ENCODE measurements at places on chromosomes 5 and 9. TPM values are rescaled to one million over a fixed set of nuclear protein-coding genes. Genes with fewer than 3 reads are reported as not detected.

- DNase-seq: no peak
Measured at GRCh38 chr9:73210886-73211666, 59.4 kb downstream of the ANXA1 start.

Gene IL3
- not detected for total RNA-seq

- no peak for DNase-seq
Measured at GRCh38 chr5:82806513-82806912, 270.7 kb downstream of the TMEM167A start.

GRCh38 chr9:124623966-124624734 lies 117.0 kb upstream of the NR5A1 start:
- DNase-seq: no peak

DNA sequence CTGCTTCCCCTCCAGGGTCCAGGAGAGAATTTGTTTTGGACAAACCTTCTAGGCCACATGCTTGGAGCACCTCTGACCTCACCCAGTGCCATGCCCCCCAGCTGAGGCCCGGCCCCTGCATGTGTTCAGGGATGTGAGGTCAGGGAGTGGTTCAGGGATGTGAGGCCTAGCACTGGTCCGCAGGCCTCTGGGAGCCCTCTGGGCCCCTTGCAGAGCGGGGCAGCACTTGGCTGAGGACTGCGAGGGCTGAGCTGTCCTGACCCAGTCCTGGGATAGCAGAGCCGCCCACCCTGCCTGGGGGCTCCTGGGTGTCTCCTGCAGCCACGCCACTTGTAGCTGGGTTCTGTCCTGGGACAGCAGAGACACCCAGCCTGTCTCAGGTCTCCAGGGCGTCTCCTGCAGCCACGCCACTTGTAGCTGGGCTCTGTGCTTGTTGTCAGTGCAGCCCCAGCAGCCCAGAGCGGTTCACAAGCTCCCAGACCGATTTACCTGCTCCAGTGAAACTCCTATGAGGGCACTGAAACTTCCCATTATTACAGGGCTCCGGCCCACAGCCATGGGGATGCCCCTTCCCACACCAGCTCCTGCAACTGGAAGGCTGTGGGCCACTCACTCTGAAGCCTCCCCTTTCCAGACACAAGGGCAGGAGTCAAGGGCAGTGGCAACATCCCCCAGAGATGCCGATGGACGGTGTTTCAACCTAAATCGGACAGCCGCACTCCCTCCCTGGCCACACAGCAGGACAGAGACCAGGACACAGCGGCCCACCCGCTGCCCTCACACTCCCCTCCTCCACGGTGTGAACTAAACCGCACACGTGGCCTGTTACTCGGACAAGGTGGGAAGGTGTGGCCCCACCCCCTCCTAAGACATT lies 5.4 kb upstream of the CEP72 start:
- DNase-seq: no peak

GRCh38 chr9:71748280-71748743 lies 20.0 kb downstream of the CEMIP2 start:
- no peak for DNase-seq

Gene TXNDC8
- not detected for total RNA-seq

- no peak for DNase-seq
Measured at GRCh38 chr5:115809946-115810345, 6.5 kb downstream of the CDO1 start.

Gene CA9
- 0.76 TPM for total RNA-seq

DNA sequence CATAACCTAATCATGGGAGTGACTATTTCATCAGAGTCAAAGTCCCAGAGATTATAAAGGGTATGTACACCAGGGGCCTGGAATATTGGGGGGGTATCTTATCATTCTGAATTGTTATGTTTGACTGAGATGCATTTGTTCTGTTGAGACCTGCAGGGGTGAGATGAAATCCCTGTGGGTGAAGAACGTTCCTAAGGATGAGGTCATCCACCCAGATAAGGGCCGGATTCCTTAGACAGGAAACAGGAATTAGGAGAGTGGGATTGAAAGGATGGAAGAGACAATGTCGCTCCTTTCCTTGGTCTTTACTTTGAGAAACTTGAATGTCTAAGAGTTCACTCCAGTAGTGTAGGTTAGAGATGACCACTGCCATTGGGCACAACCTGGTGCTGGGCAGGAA lies 54.7 kb downstream of the GAS1 start:
- no peak for DNase-seq

- DNase-seq: no peak
Measured at GRCh38 chr5:41334221-41334620, 120.9 kb upstream of the C6 start.

Gene C5orf63
- total RNA-seq: 11.0 TPM

DNA sequence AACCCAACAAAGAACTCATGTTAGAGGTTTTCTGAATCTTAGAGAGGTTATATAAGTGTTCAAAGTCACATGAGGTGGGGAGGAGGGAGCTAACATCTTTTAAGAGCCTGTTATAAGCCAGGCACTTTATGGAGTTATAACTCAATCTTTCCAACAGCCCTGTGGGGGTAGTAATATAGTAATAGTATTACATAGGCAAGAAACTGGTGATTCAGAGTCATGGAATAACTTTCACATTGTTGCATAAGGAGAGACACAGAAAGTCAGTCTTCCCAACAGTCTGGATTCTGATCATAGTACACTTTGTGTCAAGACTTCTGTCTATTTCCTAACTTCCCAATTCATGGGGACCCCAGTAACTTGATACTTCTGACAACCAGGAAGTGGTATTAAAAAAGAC lies 89.2 kb downstream of the ACER2 start:
- no peak for DNase-seq

- DNase-seq: no peak
Measured at GRCh38 chr9:69578026-69578425, 94.1 kb downstream of the APBA1 start.

Gene SRA1
- total RNA-seq: 29.5 TPM

DNA sequence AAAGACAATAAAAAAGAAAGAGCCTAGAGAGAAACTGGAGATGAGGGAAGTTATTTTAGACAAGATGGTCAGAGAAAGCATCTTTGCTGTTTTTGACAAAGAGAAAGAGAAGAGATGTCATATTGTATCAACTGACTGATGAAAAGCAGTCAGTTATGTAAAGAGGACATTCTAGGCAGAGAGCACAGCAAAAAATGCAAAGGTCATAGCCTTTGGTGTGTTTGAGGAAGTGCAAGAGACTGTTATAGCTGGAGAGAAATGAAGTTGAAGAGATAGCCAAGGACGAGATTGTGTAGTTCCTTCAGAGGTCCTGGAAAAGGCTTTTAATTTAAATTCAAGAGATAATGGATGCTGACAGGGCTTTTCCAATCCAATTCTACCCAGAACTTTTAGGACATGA lies 342.4 kb downstream of the RASEF start:
- DNase-seq: no peak

GRCh38 chr9:6566409-6567139 lies 79.0 kb downstream of the GLDC start:
- peak; percentile 47 for DNase-seq

- no peak for DNase-seq
Measured at GRCh38 chr5:180006141-180006540, 65.4 kb downstream of the RNF130 start.

DNA sequence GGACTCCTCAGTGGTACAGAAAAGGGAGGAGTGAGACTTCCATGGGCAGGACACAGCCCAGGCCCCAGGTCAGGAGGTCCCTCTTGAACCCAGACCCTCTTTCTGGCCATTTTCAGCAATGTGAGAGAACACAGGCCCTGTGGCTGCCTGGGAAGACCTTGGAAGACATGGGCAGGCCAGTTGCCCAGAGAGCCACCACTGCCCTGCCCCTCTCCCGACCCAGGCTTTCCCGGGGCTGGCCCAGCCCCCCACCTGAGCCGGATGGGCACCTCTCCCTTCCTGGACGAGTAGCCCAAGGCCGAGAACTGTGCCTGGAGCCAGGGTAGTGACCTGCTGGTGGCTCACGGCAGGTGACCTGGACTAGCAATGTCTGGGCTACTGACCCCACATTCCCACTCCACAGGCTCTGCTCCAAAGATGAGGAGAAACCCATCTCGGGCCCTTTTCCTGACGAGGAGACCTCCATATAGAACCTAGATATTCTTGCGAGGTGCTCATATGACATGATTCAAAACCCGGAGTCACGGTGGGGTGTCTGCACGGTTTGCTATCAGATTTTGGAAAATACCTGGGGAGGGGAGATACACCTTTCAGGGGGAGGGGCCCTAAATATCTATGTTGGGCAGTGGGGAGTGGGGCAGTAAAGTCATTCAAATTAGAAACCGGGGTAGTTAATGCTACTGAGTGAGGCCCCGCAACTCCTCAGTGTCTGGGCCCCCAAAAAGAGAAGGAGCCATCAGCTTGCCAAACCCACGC lies 59.4 kb downstream of the ZNF354C start:
- DNase-seq: no peak

DNA sequence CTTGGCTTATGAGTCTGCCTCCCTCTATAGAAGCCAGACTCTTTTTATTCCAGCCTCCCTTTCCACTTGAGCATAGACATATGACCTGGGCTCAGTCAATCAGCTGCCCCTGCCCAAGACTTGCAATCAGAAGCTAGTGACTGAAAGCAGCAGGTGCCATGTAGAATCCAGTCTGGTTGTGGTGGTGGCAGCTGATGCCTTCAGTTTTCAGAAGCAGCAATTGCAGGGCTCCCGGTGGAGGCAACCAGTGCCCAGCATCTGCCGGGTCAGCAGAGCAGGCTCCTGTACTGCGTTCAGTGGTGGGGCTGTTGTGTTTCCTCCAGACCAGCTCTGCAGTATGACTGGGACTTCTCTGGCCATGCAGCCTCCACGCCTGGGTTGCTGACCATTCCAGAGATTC lies 53.9 kb upstream of the PALM2AKAP2 start:
- no peak for DNase-seq

Gene SMIM23
- not detected for total RNA-seq

Gene RFESD
- total RNA-seq: 1.8 TPM

- DNase-seq: no peak
Measured at GRCh38 chr9:135526089-135526729, 5.0 kb downstream of the LCN1 start.

Gene OR1N2
- not detected for total RNA-seq

DNA sequence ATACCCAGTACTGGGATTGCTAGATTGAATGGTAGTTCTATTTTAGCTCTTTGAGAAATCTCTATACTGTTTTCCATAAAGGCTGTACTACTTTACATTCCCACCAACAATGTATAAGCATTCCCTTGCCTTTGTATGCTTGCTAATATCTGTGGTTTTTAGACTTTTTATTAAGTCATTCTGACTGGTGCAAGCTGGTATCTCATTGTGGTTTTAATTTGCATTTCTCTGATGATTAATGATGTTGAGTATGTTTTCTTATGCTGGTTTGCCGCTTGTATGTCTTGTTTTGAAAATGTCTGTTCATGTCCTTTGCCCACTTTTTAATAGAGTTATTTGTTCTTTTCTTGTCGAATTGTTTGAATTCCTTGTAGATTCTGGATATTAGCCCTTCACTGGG lies 512.7 kb upstream of the PAPPA start:
- no peak for DNase-seq

DNA sequence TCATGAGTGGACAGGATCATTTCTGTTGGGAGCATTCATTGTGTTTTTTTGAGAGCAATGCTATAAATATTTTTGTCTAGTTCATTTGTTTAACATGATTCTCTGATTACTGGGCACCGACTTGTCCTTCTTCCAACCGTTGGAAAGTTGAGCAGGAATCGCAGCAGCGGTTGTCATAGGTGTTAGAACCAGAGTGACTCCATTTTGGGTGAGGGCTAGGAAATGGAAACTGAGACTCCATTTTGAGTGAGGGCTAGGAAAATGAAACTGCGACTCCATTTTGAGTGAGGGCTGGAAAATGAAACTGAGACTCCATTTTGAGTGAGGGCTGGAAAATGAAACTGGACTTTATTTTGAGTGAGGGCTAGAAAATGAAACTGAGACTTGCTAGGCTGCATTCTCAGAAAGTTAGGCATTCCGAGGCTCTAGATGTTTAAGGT lies 100.6 kb downstream of the ICE1 start:
- DNase-seq: no peak

Gene FRRS1L
- total RNA-seq: not detected

- no peak for DNase-seq
Measured at GRCh38 chr5:157827423-157827822, 31.5 kb downstream of the CLINT1 start.

- DNase-seq: no peak
Measured at GRCh38 chr5:33148076-33148513, 292.7 kb upstream of the TARS1 start.

Gene SUSD3
- total RNA-seq: 1.3 TPM

DNA sequence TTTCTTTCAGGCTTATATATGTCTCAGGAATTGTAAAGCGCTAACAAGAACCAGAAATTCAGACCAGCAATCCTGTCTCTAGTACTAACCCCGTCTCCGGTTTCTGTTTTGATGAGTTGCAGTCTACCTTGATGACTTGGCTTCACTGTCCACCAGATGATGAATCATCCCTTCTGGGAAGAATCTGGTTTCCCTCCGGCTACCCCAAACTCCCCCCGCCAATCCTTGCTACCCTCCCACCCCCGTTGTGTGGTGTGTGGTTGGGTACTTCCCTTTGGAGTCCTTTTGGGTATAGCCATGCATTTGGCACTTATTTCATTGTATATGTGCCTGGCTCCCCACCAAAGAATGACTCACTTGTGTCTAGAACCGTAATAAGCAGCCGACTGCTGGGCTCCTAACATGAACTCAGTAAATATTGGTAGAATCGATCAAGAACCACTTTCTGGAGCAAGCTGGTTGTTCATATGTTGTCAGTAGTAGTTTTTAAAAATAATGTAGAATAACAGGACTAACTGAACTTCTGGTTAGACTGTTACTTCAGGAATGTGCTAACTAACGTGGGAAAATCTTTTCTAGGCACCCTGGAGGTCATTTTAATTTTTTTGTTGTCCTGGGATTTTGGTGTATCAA lies 8.3 kb upstream of the TGFBI start:
- peak; percentile 79 for DNase-seq

DNA sequence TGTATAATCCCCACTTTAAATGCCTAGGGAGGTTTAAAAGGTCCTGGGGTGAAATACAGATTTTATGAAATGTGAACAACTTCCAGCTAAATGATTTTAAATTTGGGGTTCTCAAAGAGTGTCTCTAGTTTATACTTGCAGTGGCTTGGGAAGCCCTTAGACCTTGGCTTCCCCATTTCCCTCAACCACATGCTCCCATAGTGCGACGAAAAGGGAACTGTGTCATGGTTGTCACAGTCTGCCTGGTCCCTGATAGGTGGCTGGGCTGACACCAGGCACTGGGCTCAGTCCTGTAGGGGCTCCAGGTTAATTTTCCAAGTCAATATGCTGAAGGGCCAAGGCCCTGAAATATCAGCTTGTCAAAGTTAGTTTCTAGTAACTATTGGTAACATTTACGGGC lies 10.4 kb upstream of the CXCL14 start:
- DNase-seq: no peak

Gene RGMB
- total RNA-seq: 35.8 TPM

Gene ADAMTS12
- total RNA-seq: 1.2 TPM

Gene ALDH1A1
- total RNA-seq: 17.7 TPM

Gene PLAA
- 28.1 TPM for total RNA-seq

- no peak for DNase-seq
Measured at GRCh38 chr5:177435847-177436536, 9.5 kb downstream of the GRK6 start.

Data from Calu3 (cell line).